ENCODE measurements at places on chromosomes 4 and X. TPM values are rescaled to one million over a fixed set of nuclear protein-coding genes. Genes with fewer than 3 reads are reported as not detected.

PNMA5 gene
- not detected for total RNA-seq

MTMR8 gene
- 6.8 TPM for total RNA-seq

GLOD5 gene
- not detected for total RNA-seq

IL2RG gene
- 241 TPM for total RNA-seq

SPATA4 gene
- not detected for total RNA-seq

CITED1 gene
- total RNA-seq = 0.38 TPM

SLC6A8 gene
- 2.3 TPM for total RNA-seq

CTAG1A gene
- not detected for total RNA-seq

ODAM gene
- not detected for total RNA-seq

GAGE12J gene
- not detected for total RNA-seq

P2RY10 gene
- 10.4 TPM for total RNA-seq

DGKK gene
- total RNA-seq = 2.7 TPM

ASB5 gene
- total RNA-seq = not detected

GRCh38 chrX:21658152-21658737 is at the start of gene KLHL34:
KLHL34 (minus strand) TSS chrX:21658330; CDS start chrX:21657788, 542 bp downstream.
- DNase-seq = no peak

GRCh38 chr4:101142259-101142658 is 205.1 kb downstream of the PPP3CA start:
- no peak for DNase-seq

DNA sequence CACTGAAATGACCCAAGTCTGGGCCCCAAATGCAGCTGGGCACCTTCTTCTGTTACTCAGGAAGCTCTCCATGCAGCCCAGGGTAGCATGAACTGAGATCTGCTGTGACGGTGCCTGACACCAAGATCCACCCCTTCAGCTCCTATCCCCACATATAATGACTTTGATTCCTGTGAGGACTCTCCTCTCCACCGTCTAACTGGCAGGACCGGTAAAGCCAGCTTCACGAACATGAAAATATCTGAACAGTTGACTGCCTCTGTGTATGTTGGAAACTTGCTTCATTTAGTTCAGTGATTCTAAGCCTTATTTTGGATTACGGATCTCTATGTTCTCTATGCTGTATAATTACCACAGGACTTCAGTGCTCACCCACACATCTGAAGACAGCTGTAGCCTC is 115.5 kb upstream of the TMEM150C start:
- DNase-seq = no peak

- DNase-seq = no peak
These were observed 332.5 kb upstream of the TRAM1L1 start for GRCh38 chr4:117417856-117418255.

DNA sequence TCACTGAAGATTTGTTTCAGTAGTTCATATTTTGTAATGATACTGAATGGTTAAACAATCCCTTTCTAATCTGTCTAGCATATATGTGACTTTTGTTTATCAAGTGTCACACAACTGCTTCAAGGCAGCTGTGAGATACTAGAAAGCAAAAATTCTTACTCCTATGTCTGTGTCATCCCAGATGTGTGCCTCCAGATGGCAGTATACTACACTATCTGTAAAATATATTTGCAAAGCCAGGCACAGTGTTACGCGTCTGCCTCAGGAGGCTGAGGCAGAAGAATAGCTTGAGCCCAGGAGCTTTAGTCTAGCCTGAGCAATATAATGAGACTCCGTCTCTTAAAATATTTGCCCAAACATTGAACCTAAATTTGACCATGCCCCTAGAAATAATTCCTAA is 4.0 kb downstream of the NUDT10 start:
- no peak for DNase-seq

DNA sequence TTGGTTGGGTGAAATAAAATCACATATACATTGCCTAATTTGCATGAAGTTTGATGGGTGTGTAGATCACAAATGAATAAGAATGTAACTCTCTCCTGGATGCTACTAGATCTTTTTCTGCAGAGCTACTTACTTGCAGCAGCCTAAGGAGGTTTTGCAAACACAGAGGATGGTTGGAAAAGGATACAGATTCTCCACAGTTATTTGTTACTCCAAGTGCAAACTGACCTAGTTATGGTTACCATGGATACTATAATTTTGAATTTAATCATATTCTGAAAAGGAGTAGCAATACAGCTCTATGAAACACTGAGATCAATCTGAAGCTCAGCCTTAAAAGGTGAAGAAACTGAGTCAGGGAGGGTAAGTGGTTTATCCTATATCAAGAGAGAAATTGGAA is 9.1 kb upstream of the ARHGEF38 start:
- DNase-seq = no peak

- DNase-seq = peak; percentile 64
These were observed 102.0 kb downstream of the PTTG2 start for GRCh38 chr4:38062088-38062775.

GRCh38 chrX:16559206-16559619 is 90.7 kb upstream of the S100G start:
- DNase-seq = no peak

- DNase-seq = no peak
These were observed 149.4 kb downstream of the TSPAN5 start for GRCh38 chr4:98508829-98509598.

- no peak for DNase-seq
These were observed 151.6 kb downstream of the CBLL2 start for GRCh38 chrX:22424122-22424915.

DNA sequence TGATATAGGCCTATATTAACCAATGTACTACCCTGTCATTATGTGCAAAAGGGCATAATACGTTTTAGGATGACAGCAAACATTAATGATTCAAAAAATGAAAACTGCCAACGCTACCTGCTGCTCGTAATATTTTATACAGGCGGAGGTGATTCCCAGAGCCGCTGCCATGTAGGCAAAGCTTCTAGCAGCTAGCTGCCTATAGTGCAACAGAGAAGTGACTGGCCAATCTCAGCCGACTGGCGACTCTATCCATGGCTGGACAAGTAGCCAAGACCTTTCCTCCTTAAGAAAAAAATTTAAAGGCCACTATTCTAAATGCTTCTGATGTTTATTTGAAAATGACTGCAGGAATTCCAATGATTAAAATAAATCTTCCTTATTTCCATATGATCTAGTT is 1.9 kb downstream of the PPARGC1A start:
- no peak for DNase-seq

DNA sequence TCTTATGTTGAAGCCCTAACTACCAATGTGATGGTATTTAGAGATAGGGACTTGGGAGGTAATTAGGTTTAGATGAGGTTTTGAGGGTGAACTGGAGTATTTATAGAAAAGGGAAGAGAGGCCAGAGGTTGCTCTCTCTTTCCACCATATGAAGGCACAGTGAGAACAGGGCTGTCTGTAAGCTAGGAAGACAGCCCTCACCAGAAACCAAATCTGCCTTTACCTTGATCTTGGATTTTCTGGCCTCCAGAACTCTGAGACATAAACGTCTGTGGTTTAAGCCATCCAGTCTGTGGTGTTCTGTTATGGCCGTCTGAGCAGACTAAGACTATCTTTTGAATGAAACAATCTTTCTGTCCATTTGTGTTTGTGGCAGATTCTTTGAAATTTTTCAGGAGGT is 223.7 kb downstream of the PDHA2 start:
- DNase-seq = no peak

- no peak for DNase-seq
These were observed 130.2 kb upstream of the MID1 start for GRCh38 chrX:10750581-10750980.

DNA sequence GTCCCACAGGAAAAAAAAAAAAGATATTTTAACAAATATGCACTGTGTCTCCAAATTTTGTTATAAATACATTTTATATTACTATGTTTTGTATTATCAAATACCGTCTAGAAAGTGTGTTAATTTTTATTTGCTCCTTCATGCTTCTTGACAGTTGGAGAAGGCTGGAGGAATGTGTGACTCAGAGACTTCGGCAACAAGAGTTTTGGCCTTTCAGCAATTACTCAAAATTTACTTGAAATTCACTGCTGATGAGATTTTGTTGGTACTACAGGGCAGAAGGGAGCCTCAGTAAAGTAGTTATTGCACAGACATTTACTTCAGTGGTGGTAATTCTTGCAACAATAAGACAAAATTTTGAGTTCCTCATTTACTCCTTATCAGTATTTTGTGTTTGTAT is 2164.0 kb downstream of the PCDH7 start:
- DNase-seq = no peak

GRCh38 chr4:12968345-12968744 is 515.8 kb downstream of the RAB28 start:
- DNase-seq = no peak

DNA sequence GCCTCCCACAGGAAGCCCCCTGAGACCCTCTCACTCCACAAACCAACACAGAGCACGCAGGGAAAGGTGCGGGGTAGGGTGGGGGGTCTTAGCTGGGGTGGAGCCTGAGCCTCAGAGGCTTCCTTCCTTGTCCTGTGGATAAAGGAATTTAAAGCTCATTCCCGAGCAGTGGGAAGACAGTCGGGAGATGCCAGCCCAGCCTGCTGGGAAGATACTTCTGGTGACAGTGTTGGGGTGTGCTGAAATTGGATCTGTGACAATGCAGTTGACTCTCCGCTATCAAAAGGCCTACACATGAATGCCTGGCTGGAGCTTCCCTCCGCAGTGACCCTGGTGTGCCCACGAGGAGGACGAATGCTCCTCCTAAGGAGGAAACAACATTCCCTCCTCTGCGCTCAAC is 45.5 kb downstream of the JAKMIP1 start:
- DNase-seq = no peak

DNA sequence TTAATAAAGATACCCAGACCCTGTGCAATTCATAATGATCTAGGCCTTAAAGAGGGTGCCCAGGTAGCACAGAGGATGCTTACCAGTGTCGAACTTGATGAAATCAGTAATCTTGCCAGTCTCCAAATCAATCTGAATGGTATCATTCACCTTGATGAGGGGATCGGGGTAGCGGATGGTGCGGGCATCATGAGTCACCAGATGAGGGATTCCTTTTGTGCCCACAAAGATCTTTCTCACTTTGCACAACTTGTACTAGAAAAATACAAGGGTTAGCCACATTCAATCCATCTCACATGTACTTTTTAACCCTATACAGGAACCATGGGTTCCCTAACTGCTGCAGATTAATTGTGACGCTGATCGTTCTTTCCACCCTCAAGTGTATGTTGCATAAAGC is 3.3 kb downstream of the RPS4X start:
- DNase-seq = no peak

DNA sequence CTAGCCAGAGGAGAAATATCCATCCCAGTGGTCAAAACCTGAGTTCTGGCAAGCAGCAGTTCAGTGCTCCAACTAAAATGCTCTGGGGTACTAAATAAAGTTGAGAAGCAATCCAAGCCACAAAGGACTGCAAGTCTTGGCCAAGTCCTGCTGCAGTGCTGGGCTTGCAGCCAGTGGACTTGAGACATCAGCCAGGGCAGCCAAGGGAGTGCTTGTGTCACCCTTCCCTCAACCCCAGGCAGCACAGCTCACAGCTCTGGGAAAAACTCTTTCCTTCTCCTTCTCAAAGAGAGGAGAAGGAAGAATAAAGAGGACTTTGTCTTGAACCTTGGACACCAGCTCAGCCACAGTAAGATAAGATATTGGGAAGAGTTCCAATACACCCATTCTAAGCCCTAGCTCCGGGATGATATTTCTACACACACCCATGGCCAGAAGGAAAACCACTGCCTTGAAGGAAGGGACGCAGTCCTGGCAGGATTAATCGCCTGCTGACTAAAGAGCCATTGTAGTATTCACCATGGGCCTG is 99.8 kb downstream of the PTCHD1 start:
- DNase-seq = no peak

GRCh38 chrX:9875801-9876200 is 89.6 kb downstream of the SHROOM2 start:
- DNase-seq = no peak

GRCh38 chr4:38615847-38616246 is 48.2 kb upstream of the KLF3 start:
- no peak for DNase-seq

- DNase-seq = no peak
These were observed at the start of gene ZFP92 for GRCh38 chrX:153411255-153411987. ZFP92 (plus strand) TSS chrX:153411472; CDS start chrX:153418323, 6,851 bp downstream.

GRCh38 chrX:12011075-12011474 is 127.2 kb upstream of the FRMPD4 start:
- DNase-seq = no peak

DNA sequence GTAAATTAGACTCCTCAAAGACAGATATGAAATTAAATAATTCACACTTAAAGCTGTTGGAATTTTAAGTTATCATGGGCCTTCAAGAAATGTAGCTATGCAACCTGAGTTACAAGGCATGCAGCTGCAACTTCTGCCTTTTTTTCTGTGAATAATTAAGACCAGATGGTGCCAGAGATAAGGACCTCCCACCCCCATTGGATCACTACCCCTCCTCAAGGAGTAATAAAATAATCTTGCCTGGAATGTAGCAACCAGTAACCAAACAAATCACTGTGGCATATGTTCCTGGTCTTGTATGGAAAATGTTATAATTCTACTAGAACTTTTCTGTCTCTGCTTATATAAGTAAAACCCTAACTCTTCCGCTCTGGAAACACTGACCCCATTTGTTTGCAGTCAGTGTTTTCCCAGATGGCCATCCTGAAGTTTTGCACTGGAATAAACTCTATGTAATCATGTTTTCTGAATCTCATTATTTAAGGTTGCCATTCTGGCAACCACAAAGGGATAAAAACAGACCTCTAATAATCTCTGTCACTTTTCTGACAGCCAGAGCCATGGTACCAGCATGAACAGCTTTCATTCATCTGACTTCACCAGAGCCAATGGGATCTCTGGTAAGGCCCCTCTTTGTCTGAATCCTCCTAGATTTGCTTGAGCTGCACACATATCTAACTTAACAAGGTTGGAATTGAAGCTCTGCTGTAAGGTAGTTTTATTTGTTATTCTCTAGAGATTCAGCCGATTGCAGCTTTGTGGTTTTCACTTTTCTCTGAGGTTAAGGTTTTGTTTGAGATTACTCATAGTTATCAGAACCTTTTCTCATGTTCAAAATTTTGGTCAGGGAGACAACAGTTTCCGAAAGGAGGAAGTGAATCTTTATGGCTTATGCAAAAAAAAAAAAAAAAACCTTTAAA is 274.6 kb downstream of the NAF1 start:
- no peak for DNase-seq

DNA sequence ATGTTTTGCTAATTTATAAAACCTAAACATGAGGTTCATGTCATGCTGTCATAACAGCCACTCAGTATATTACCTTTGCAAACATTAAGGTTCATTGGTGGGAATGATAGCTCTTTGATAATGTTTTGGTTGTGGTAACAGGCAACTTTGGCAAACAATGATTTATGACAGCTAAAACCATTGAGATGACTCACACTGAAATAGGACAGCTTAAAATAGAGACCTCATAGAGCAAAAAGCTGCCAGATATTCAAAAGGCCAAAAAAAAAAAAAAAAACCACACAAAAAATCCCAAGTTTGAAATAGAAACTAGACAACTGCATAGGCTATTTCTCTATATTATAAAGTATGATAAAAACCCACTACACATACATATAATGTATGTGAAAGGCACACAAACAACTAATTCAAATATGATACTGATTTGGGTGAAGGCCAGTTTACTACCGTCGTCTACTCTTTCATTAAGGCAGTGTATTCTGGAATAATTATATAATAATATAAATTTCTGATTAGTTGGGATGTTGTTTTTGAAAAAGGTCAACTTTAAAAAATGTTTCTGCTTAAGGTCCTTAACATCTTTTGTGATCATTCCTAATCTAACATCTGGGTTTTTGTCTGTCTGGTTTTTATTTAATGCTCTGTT is 646.0 kb upstream of the PITX2 start:
- DNase-seq = no peak

Measured in natural killer cell treated with Interleukin-12 subunit alpha and Interleukin-12 subunit beta and Interleukin-15 and Interleukin-18, amount 100 ng/mL, for 72 hours (primary cell).